Non-pigmented ciliary epithelial cell (primary cell): ENCODE measurements at places on chromosomes 13 and 19.

GRCh38 chr13:52393572-52394357, 12.2 kb downstream of the THSD1 start:
- no peak for DNase-seq

DNA sequence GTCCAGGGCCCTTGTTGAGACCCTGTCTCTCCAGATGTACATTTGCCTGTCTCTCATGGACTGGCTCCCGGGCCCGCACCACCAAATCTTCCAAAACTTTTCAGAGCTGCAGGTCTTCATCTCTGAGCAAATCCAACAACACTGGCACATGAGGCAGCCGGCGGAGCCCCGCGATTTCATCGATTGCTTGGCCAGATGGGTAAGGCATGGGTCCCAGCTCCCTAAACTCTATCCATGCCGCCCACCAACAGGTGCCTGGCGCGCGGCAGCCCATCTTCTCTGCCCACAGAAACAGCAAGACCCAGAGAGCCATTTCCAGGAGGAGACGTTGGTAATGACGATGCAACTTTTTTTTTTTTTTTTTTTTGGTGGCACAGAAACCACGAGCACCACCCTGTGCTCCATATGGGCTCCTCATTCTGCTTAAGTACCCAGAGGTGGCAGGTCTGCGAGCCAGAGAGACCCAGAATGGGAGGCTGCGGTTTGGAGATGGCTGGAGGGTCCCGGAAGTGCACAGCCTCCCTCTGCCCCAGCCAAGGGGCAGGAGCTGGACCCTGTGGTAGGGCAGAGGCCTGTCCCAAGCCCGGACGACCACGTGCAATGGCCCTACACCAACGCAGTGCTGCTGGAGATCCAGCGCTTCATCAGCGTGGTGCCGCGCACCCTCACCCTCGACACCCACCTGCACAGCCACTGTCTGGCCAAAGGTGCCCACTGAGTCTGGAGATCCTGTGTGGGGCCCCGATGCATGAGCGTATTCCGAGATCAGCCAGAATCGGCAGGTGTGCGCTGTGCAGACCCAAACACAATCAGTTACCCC, 22.6 kb downstream of the CYP2F1 start:
- no peak for DNase-seq

- no peak for DNase-seq
Observed at GRCh38 chr13:113599391-113599790, 14.8 kb downstream of the TFDP1 start.

DNA sequence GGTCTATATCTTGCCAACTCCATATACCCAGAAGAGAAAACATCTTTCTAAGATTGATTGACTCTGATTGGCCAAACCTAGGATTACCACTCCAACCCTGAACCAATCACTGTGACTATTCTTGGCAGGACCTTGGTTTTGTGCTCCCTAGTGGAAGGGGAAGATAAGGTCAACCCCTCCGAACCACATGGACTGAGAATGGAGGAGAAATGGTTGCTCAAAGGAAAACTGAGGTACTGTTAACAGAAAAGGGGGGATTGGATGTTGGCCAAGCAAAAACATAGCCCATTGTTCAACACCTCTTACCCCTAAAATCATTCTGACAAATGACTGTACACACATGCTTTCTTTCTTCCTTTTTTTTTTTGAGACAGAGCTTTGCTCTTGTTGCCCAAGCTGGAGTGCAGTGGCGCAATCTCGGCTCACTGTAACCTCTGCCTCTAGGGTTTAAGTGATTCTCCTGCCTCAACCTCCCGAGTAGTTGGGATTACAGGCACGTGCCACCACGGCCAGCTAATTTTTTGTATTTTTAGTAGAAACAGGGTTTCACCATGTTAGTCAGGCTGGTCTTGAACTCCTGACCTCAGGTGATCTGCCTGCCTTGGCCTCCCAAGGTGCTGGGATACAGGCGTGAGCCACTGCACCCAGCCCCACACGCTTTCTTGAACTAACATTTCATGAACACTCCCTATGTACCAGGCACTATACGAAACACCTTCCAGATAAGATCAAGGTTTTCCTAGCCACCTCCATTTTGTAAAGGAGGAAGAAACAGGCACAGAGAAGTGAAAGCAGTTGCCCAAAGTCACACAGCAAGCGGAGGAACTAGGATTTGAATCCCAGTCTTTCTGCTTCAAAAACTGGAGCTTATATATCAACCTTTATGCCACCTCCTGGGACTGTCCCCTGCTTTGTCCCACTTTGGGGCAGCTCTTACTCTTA, 6.5 kb downstream of the MEIOSIN start:
- DNase-seq, result no peak

GRCh38 chr13:39656325-39656677, 839 bp downstream of the COG6 start:
- DNase-seq, result no peak

GRCh38 chr13:72638059-72638815, 89.2 kb downstream of the MZT1 start:
- DNase-seq, result peak; percentile 28

- DNase-seq, result no peak
Observed at GRCh38 chr13:99307648-99308339, 595 bp upstream of the GPR183 start.

GRCh38 chr13:78679329-78679728, 20.4 kb upstream of the OBI1 start:
- DNase-seq, result no peak

- DNase-seq, result no peak
Observed at GRCh38 chr13:32947411-32948276, 68.6 kb upstream of the KL start.
